ENCODE measurements at places on chromosomes 11 and 22. TPM values are rescaled to one million over a fixed set of nuclear protein-coding genes. Genes with fewer than 3 reads are reported as not detected.

The NAALAD2 gene
- not detected for total RNA-seq

DNA sequence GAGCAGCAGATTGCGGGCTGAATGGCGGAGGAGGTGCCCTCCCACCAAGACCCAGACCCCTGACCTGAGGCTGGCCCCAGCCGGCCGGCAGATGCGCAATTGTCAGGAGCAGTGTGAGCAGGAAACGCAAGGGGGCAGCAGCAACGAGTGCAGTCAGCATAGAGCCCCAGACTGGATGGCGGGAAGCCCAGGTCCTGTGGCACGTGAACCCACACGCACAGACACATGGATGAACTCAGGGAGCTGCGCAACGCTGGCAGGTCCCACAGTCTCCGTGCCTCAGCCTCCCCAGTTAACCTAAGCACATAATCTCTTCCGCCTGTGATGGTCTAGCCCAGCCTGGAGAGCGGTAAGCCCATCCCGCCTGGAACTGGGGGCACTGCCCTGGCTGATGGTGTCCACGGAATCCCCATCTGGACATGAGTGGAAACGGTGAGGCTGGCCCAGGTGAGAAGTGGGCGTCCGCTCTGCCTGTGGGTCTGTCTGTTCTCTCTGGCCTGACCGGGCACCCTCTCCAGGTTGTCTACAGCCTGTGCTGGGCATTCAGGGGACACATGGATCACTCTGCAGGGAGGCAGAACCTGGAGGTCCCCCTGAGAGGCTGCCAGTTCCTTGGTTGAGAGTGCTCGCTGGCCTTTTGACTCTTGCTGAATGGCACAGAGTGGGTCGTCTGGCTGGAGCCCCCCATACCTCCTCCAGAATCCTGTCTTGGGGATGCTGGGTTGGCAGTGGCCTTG lies 626 bp upstream of the TBX10 start:
- no peak overlapping the region for H3K4me3 ChIP-seq
- no peak overlapping the region for H3K27ac ChIP-seq
- H3K36me3 ChIP-seq, result no peaks in the 10 kb centered on the region

GRCh38 chr11:71182791-71183677 lies 69.3 kb downstream of the SHANK2 start:
- H3K27ac ChIP-seq, result no peak overlapping the region
- no peak for DNase-seq
- peaks cover 24% of the 10 kb centered on the region for H3K27me3 ChIP-seq
- no peak overlapping the region for H3K4me3 ChIP-seq
- no peaks in the 10 kb centered on the region for H3K4me1 ChIP-seq
- no peaks in the 10 kb centered on the region for H3K36me3 ChIP-seq

GRCh38 chr22:38212442-38212841 lies 10.6 kb downstream of the MAFF start:
- H3K27ac ChIP-seq, result peak overlapping the region; percentile 70
- peaks cover 15% of the 10 kb centered on the region for H3K4me1 ChIP-seq
- H3K27me3 ChIP-seq, result no peaks in the 10 kb centered on the region
- H3K4me3 ChIP-seq, result no peak overlapping the region
- no peak for DNase-seq
- H3K36me3 ChIP-seq, result no peaks in the 10 kb centered on the region

- peak overlapping the region; percentile 93 for H3K27ac ChIP-seq
- H3K4me1 ChIP-seq, result peaks cover 36% of the 10 kb centered on the region
- peaks cover 5% of the 10 kb centered on the region for H3K36me3 ChIP-seq
Observed at GRCh38 chr11:57568330-57568766, 876 bp upstream of the UBE2L6 start.

The OR51B2 gene
- total RNA-seq, result not detected

- DNase-seq, result no peak
- no peak overlapping the region for H3K4me3 ChIP-seq
- H3K36me3 ChIP-seq, result no peaks in the 10 kb centered on the region
- no peaks in the 10 kb centered on the region for H3K4me1 ChIP-seq
Observed at GRCh38 chr11:78594814-78595213, 20.1 kb upstream of the NARS2 start.

The PHRF1 gene
- total RNA-seq, result 44.8 TPM

DNA sequence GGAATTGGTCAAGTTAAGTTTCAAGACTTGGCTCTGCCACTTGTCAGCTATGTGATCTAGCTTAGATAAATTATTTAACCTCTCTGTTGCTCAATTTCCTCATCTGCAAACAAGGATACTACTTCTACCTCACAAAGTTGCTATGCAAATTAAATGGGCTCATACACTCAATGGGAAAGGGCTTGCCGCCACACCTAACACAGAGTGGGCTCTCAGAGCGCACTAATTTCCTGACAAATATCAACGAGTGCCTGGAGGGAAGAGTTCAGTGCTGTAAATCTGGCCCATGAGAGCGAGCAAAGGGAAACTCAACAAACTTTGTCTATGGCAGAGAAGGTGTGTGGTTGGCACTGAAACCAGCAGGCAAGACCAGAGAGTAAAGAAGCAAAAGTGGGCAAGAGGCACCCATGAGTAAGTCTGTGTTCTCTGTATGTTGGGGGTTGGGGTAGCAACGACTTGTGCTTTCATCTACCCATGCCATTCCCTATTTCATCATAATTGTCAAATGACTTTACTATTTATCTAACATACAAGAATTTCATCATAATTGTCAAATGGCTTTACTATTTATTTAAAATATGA lies 60.7 kb upstream of the PHF21A start:
- H3K27me3 ChIP-seq, result peaks cover 52% of the 10 kb centered on the region
- H3K4me1 ChIP-seq, result peaks cover under 1% of the 10 kb centered on the region
- no peak overlapping the region for H3K27ac ChIP-seq

DNA sequence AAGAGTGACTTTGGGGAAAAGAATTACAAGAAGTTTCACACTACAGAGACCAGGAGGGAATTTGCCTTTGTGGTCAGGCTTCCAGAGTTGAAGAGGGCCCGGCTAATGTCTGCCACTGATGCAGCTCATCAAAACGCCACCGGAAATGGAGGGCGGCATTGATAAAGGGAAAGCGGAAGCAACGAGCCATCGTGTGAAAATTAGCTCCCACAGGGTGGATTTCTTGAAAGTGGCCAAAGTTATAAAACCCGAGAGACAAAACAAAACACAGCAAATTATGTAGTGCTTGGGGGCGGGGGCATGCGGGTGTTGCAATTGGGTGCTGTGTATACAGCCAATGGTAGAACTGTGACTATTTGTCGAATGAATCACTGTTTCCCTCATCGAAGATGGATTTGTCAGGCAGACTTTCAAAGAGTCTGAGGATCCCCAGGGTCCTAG lies 113.0 kb downstream of the ADAMTS15 start:
- H3K36me3 ChIP-seq, result no peaks in the 10 kb centered on the region
- H3K4me3 ChIP-seq, result no peak overlapping the region
- H3K4me1 ChIP-seq, result no peaks in the 10 kb centered on the region
- DNase-seq, result no peak

DNA sequence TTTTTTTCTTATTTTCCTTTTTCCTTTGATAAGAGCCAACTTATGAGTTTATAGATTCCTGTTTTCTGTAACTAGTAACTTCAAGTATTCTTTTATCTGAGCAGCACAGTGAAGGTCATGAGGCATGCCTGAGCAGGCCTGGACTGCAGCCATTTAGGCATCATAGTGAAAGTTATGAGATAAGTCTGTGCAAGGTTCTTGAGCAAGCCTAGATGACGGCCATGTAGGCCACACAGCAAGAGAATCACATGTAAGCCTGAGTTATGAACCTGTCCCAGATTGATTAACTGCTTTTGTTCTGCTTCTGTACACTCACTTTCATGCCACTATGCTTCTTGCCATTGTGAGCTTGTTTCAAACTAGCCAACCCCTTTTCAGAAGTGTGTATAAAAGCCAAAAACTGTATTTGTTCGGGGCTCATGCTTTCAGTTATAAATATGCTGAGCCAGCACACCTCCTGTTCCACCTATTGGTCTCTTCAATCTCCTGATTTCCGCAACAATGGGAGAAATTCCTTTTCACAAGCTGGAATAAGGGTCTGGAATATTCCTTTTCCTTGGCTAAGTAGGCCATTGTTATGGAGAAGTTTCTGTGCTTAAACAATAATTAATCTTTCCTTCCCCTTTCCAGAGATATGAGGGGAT lies 745.7 kb downstream of the FAM181B start:
- DNase-seq, result no peak
- H3K27me3 ChIP-seq, result no peaks in the 10 kb centered on the region
- no peaks in the 10 kb centered on the region for H3K4me1 ChIP-seq
- H3K27ac ChIP-seq, result no peak overlapping the region
